T-cell (primary cell): ENCODE measurements at places on chromosomes 13 and 19. TPM values are rescaled to one million over a fixed set of nuclear protein-coding genes. Genes with fewer than 3 reads are reported as not detected.

- no peak for DNase-seq
Measured at GRCh38 chr13:83085186-83085900, 796.9 kb downstream of the SLITRK1 start.

GRCh38 chr19:35352177-35352447, 4.4 kb downstream of the FFAR1 start:
- DNase-seq: no peak

GRCh38 chr19:50300051-50300450, 29.1 kb downstream of the KCNC3 start:
- no peak for DNase-seq

The ATP4A gene
- total RNA-seq: not detected

DNA sequence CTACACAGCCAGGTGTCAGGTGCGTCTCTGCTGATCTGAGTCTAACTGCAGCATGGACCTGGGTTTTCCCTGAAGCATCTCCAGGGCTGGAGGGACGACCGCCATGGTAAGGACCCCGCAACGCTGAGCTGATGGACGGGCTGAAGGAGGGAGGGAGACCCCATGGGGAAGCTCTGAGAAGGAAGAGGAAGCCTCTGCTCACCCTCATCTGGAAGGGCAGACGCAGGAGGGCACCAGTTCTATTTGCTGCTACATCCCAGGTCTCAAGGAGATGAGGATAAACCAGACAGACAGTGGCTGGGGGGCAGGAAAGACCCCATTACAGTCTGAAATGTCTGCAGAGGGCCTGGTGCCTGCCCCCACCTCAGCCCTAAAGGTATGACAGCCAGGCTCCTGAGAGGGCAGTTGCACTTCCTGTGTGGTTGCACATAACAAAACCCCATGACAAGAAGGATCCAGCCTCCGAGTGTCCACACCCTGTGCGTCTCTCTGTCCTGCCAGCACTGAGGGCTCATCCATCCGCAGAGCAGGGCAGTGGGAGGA, at the start of gene LILRA2:
TSS of gene LILRA2 (plus strand) at position 461 of the 543 bp plus-strand sequence. CDS start 89 bp downstream, outside the sequence.
- DNase-seq: no peak

DNA sequence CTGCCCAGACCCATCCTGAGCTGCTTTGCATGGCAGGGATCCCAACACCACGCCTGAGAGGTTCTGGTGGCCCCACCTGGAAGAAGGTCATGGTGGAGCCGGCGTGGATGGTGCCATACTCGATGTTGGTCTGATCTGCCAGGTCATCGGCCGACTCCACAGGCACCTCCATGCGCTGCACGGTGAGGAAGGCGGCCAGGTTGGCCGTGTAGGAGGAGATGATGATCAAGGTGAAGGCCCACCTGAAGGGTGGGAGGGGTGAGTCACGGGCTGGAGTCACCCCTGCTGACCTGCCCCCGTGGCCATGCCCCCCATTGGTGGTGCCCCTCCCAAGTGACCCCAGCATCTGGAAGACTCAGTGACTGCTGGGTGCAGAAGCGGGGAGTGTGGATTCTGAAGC, 12.5 kb upstream of the ATP1A3 start:
- DNase-seq: no peak

DNA sequence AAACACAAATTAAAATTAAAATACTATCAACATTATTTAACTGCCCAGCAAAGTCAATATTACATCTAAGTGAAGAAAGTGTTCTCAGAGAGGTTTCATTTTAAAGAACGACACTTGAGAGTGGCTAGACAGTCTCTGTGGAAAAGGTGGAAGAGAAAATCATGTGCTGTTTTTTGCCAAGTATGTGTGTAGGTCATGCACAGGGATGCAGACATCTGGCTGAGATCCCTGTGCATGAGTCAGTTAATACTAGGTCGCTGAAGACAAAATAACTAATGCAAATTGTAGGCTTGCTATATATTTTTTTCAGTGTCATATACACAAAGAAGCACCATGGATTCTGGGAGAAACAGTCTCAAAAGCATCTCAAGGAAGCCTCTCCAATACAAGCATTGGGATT, 44.3 kb upstream of the ENOX1 start:
- DNase-seq: no peak

- no peak for DNase-seq
Measured at GRCh38 chr19:6185093-6185834, 49.8 kb downstream of the ACSBG2 start.

GRCh38 chr13:45787346-45787745, 64.2 kb downstream of the SIAH3 start:
- DNase-seq: no peak

The LENG9 gene
- total RNA-seq: 3.6 TPM

- no peak for DNase-seq
Measured at GRCh38 chr19:40355975-40356680, 7.6 kb downstream of the PLD3 start.

GRCh38 chr13:76711550-76712182, 174.5 kb downstream of the KCTD12 start:
- no peak for DNase-seq

The INSR gene
- total RNA-seq: 3.6 TPM

GRCh38 chr13:31052478-31052877, 109.2 kb downstream of the HSPH1 start:
- no peak for DNase-seq

DNA sequence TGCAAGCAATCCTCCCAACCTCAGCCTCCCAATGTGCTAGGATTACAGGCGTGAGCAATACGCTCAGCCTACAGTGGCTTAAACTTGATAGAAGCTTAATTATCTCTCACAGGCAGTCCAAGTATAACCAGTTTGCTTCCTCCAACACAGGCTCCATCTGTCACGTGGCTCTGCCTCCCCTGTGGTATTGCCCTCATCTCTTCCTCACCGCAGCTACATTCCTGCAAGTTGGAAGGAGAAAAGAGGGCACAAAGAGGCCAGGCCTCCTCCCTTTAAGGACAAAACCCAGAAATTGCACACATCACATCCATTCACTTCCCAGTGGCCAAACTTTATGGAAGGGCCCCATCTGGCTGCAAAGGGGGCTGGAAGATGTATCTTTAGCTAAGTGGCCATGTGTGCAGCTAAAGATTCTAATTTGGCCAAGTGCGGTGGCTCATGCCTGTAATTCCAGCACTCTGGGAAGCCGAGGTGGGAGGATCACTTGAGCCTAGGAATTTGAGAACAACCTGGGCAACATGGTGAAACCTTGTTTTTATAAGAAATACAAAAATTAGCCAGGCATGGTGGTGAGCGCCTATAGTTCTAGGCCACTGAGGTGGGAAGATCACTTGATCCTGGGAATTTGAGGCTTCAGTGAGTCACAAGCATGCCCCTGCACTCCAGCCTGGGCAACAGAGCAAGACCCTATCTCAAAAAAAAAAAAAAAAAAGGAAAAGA, 3.1 kb upstream of the SDHAF1 start:
- no peak for DNase-seq

GRCh38 chr19:18029617-18030338, 21.8 kb downstream of the ARRDC2 start:
- no peak for DNase-seq

GRCh38 chr13:76239031-76239680, 603.0 kb downstream of the LMO7 start:
- no peak for DNase-seq
